ENCODE measurements at places on chromosomes 13 and 19.

DNA sequence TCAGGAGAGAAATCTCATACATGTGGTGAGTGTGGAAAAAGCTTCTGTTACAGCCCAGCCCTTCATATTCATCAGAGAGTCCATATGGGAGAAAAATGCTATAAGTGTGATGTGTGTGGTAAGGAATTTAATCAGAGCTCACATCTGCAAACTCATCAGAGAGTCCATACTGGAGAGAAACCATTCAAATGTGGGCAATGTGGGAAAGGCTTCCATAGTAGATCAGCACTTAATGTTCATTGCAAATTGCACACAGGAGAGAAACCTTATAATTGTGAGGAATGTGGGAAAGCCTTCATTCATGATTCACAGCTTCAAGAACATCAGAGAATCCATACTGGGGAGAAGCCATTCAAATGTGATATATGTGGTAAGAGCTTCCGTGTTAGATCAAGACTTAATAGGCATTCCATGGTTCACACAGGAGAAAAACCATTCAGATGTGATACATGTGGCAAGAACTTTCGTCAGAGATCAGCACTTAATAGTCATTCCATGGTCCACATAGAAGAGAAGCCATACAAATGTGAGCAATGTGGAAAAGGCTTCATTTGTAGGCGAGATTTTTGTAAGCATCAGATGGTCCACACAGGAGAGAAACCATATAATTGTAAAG is 15.2 kb downstream of the ZNF221 start:
- no peak for DNase-seq

DNA sequence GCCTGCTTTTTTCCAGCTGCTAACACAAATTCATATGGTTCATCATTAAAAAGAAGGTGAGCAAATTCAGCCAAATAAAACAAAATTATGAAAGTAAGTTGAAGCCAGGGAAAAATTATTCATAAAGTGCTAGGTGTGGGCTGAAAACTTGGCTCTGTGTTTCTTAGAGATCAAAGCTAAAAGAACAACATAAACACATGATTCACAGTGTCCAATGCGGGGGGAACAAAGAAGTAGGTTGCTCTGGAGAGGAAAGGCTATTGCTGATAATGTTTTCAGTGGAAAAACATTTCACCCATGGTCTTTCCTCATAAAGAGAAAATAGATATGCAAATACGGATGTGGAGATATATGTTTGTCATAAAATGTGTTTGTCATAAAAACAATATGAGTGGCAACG is 1691.5 kb upstream of the SLC10A2 start:
- no peak for DNase-seq

- DNase-seq, result no peak
Observed at GRCh38 chr19:19371059-19371458, 34.4 kb upstream of the GATAD2A start.

- no peak for DNase-seq
Observed at GRCh38 chr19:5293612-5294378, 46.8 kb downstream of the PTPRS start.

- DNase-seq, result no peak
Observed at GRCh38 chr19:44875666-44876451, 15.2 kb upstream of the TOMM40 start.

- DNase-seq, result no peak
Observed at GRCh38 chr13:32415019-32415418, 12.9 kb downstream of the N4BP2L1 start.

DNA sequence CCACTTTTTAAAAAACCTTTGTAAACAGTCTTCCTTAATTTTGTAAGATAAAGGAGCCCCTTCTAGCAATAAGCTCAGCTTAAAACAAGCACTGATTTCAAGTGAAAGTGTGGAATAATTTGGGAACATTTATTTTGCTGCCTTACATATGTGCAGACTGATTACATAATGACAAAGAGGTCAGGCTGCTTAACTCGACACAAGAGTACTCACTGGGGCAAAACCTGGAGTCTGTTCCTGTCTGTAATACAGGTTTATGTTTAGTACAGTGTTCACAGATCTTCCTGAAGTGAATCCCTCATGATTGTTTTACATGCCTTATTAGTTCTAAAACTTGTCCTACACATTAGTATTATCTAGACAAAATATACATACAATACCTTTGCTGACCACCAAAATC is 609.8 kb downstream of the LMO7 start:
- DNase-seq, result no peak

- no peak for DNase-seq
Observed at GRCh38 chr19:23183251-23183650, 66.4 kb downstream of the ZNF730 start.
